ENCODE measurements at places on chromosomes 7 and 10. TPM values are rescaled to one million over a fixed set of nuclear protein-coding genes. Genes with fewer than 3 reads are reported as not detected.

Gene TAS2R5
- 1.5 TPM for total RNA-seq

- H3K27me3 ChIP-seq = peaks cover 31% of the 10 kb centered on the region
- no peak for DNase-seq
Observed at GRCh38 chr7:26608402-26608801, 256.0 kb downstream of the SKAP2 start.

Gene ACTR3C
- total RNA-seq = not detected

- H3K36me3 ChIP-seq = no peaks in the 10 kb centered on the region
- no peaks in the 10 kb centered on the region for H3K4me1 ChIP-seq
- no peak overlapping the region for H3K4me3 ChIP-seq
- no peak for DNase-seq
- H3K27ac ChIP-seq = no peak overlapping the region
Observed at GRCh38 chr7:26061678-26062603, 90.1 kb upstream of the NFE2L3 start.

Gene CDH23
- total RNA-seq = not detected

DNA sequence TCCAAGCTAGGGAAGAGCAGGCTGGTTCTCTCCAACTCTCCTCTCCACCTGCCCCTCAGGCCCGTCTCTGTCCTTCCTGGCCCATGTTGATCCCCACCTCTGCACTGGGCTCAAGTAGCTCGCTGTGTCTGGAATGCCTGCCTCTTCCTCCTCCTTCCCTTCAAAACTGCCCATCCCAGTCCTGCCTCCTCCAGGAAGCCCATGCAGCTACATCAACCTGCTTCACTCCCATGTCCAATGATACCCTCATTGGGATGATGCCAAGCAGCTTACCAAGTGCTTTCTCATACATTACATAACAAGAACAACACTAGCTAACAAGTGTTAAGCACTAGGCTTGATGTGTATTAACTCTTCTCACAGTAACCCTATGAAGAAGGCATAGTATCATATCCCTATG, 8.2 kb downstream of the ASB10 start:
- H3K27ac ChIP-seq = no peak overlapping the region
- no peak for DNase-seq
- H3K4me3 ChIP-seq = no peak overlapping the region
- no peaks in the 10 kb centered on the region for H3K36me3 ChIP-seq

- H3K27ac ChIP-seq = no peak overlapping the region
- DNase-seq = no peak
- peaks cover 3% of the 10 kb centered on the region for H3K36me3 ChIP-seq
- H3K4me1 ChIP-seq = peaks cover 24% of the 10 kb centered on the region
- H3K4me3 ChIP-seq = no peak overlapping the region
- peaks cover 3% of the 10 kb centered on the region for H3K27me3 ChIP-seq
Observed at GRCh38 chr10:15726042-15726441, 6.3 kb upstream of the ITGA8 start.

DNA sequence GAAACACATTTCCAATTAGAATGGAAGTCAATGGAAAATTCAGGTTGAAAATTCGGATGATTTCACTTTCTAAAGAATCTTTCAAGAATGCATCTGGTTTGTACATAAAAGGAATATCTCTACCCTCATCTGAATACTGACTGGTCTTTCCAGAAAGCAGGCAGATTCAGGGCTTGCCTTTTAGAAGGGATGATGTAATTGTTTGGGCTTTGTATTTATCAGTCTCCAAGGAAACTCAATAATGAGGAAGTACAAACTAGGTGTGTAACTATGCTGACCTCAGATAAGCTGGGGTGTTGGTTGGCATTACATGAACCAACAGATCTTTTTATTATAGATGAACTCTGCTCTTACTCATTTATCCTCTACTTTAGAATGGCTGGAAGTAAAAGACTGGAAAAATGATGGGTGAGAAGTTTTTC, 24.1 kb downstream of the PDLIM1 start:
- peak overlapping the region; percentile 74 for H3K27ac ChIP-seq
- DNase-seq = no peak
- no peaks in the 10 kb centered on the region for H3K27me3 ChIP-seq
- peaks cover 23% of the 10 kb centered on the region for H3K36me3 ChIP-seq
- no peak overlapping the region for H3K4me3 ChIP-seq

Gene ZNF804B
- total RNA-seq = not detected

Gene AKR1E2
- 4.9 TPM for total RNA-seq

- no peak overlapping the region for H3K4me3 ChIP-seq
- no peak for DNase-seq
- H3K27ac ChIP-seq = peak overlapping the region; percentile 36
- peaks cover 29% of the 10 kb centered on the region for H3K4me1 ChIP-seq
Observed at GRCh38 chr10:124646483-124647352, 97.5 kb downstream of the FAM53B start.

GRCh38 chr7:134625550-134625949, 21.1 kb upstream of the BPGM start:
- H3K4me3 ChIP-seq = no peak overlapping the region
- peaks cover 9% of the 10 kb centered on the region for H3K27me3 ChIP-seq
- no peak for DNase-seq
- peaks cover 6% of the 10 kb centered on the region for H3K4me1 ChIP-seq

Gene ECHDC3
- total RNA-seq = 5.7 TPM

GRCh38 chr7:101960985-101961708, 143.7 kb downstream of the CUX1 start:
- H3K4me3 ChIP-seq = no peak overlapping the region
- no peaks in the 10 kb centered on the region for H3K27me3 ChIP-seq
- H3K27ac ChIP-seq = no peak overlapping the region
- peaks cover 20% of the 10 kb centered on the region for H3K4me1 ChIP-seq

GRCh38 chr10:103600956-103601569, 107.6 kb downstream of the NEURL1 start:
- H3K36me3 ChIP-seq = peaks cover 13% of the 10 kb centered on the region
- no peaks in the 10 kb centered on the region for H3K27me3 ChIP-seq
- DNase-seq = no peak
- H3K4me3 ChIP-seq = no peak overlapping the region
- H3K4me1 ChIP-seq = peaks cover 9% of the 10 kb centered on the region
- no peak overlapping the region for H3K27ac ChIP-seq

DNA sequence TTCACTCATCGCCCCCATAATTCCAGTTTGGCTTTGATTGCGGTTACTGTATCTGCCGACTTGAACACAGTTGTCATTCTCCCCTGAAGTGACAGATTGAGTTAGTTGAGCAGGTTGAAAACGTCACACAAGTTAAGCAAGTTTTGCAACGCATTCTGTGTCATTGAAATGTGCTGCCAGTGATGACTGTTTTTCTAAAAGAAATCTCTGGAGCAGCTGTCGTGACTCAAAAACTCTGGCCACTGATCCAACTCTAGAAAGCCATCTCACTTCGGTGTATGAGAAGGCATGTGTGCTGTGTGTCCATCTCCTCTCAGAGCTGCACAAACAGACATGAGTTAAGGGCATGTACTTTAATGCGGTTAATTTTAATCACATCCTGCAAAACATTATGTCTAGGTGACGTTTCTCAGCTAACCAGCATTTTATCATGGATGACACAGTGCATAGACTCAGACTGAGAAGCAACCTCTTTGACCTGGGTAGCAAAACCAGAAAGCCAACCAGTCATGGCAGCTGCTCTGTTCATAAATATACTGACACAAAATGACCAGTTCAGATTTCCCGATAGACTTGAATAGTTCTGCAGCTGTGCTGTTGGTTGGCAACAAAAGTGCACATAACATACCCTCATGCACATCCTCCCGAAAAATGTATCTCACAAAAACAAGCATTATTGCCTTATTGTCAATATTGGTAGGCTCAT, 69.3 kb downstream of the CSTF2T start:
- no peak overlapping the region for H3K4me3 ChIP-seq
- H3K4me1 ChIP-seq = no peaks in the 10 kb centered on the region

DNA sequence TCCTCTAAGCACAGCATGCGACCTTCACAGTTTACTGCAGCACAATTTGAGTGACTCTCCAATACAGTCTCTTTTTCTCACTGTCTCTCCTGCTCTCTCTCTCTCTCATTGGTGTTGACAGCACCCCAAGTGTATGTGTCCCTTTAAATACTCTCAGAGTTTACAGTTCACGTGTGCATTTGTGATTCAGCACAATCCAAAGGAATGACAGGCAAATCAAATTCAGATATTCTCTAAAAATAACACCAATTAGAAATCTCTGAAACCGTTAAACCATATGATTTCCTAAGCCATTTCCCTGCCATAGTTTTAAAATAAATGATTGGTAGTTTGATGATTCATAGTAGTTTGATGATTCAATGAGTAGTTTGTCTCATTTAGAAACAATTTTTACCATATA, 104.0 kb upstream of the GAD2 start:
- no peaks in the 10 kb centered on the region for H3K36me3 ChIP-seq
- no peaks in the 10 kb centered on the region for H3K4me1 ChIP-seq
- H3K4me3 ChIP-seq = no peak overlapping the region
- DNase-seq = no peak

- peaks cover 31% of the 10 kb centered on the region for H3K4me1 ChIP-seq
- peaks cover 2% of the 10 kb centered on the region for H3K36me3 ChIP-seq
- H3K27me3 ChIP-seq = no peaks in the 10 kb centered on the region
- no peak overlapping the region for H3K4me3 ChIP-seq
Observed at GRCh38 chr10:4845766-4846165, 19.8 kb downstream of the AKR1E2 start.

Gene ACBD7
- total RNA-seq = 0.51 TPM

DNA sequence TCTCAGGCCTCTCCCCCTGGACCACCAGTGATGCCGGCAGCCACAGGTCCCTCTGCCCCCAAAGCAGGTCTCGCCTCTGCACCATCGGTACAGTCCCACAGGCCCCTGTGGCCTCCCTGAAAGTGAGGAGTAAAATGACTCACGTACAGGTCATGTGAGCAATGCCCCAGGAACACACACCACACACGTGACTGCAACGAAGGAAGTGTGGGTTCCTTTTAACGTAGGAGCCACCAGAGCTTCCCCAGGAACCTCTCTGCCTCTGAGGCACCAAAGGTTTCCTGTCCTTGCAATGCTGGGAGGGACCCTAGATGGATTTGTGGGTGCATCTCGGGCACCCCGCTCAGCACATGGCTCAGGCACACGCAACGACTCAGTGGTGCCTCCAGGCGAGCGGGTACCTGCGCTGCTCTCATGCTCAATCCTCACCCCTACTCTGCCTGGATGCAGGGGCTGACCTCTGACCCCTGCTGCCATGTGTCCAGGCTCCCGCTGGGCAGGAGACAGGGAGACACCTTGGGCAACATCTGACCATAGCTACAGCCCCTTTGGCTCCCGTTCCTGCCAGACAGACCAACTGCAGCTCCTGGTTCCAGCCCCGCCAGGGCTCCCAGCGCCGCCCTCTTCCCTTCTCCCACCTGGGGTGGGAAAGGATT, 120.7 kb downstream of the PRKAG2 start:
- no peaks in the 10 kb centered on the region for H3K27me3 ChIP-seq
- H3K4me1 ChIP-seq = peaks cover 68% of the 10 kb centered on the region
- no peak overlapping the region for H3K4me3 ChIP-seq
- H3K36me3 ChIP-seq = no peaks in the 10 kb centered on the region
- DNase-seq = peak; percentile 76

Gene CCDC146
- 3.0 TPM for total RNA-seq

Gene SFRP5
- 0.80 TPM for total RNA-seq

DNA sequence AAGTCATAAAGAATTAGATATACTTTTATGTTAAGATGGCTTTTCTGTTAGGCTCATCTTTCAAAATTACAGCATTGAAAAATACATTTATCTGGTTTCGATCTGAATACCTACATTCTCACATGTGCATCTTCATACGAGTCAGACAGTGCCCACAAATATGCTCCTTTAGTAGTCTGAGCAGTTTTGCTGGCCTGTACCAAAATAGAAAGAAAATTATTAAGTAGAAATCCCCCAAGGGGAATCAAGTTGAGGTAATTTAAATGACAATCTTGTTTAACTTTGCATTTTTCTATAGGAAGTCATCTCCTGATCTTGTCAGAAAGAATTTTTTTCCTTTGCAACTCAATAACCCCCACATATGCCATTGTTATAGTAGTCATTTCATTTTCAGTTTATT, 287.4 kb upstream of the SEMA3D start:
- H3K4me3 ChIP-seq = no peak overlapping the region
- no peaks in the 10 kb centered on the region for H3K36me3 ChIP-seq
- DNase-seq = no peak
- H3K4me1 ChIP-seq = peaks cover 28% of the 10 kb centered on the region

Gene OR2A42
- total RNA-seq = 0.12 TPM

Gene EPHA1
- not detected for total RNA-seq

DNA sequence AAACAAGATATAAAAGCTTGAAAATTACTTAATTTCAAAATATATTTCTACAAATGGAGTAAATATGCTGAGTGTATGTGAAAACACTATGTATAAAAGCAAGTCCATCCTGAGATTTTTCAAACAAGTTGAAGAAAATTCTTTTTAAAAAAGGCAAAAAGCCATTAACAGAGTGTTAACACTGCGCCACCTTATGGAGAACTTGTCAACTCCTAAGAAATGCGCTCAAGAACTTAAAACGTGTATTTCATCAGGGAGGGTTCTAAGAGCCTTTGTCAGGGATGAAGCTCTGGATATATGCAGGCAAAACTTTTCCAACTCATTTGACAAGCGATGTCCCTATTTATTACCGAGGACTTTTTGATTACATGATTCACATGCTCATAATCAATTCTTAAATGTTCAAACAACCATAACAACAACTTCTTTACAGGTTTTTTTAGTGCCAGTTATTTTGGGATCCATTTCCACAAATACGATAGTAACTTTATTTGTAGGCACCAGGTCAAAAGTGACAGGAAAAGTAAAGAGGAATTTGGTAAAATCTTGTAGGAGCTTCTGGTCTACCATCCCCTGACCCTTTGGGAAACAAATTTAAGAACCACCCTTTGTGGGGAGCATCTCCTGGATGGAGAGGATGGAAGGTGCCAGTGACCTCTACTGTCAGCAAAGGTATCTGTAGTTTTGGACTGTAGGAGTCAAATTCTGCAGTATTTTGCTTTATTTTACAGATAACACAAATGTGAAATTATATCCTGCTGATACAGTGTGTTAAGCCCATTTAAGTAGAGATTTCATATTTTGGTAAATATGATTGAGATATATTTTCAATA, 23.2 kb downstream of the CALCR start:
- H3K4me1 ChIP-seq = no peaks in the 10 kb centered on the region
- H3K36me3 ChIP-seq = no peaks in the 10 kb centered on the region
- H3K27me3 ChIP-seq = peaks cover 8% of the 10 kb centered on the region
- DNase-seq = no peak
- H3K4me3 ChIP-seq = no peak overlapping the region

- H3K27me3 ChIP-seq = peaks cover 11% of the 10 kb centered on the region
- no peaks in the 10 kb centered on the region for H3K36me3 ChIP-seq
- no peak overlapping the region for H3K27ac ChIP-seq
- peaks cover 3% of the 10 kb centered on the region for H3K4me1 ChIP-seq
- H3K4me3 ChIP-seq = no peak overlapping the region
- no peak for DNase-seq
Observed at GRCh38 chr7:34759477-34760125, 101.6 kb downstream of the NPSR1 start.

GRCh38 chr10:51000976-51001375, 73.3 kb upstream of the PRKG1 start:
- H3K4me3 ChIP-seq = peak overlapping the region; percentile 16
- H3K27ac ChIP-seq = peak overlapping the region; percentile 87
- H3K27me3 ChIP-seq = no peaks in the 10 kb centered on the region
- peaks cover 69% of the 10 kb centered on the region for H3K4me1 ChIP-seq

Gene ABCA13
- total RNA-seq = 0.07 TPM

GRCh38 chr10:10164848-10165247, 852.8 kb upstream of the CELF2 start:
- no peak overlapping the region for H3K4me3 ChIP-seq
- no peaks in the 10 kb centered on the region for H3K4me1 ChIP-seq
- no peak overlapping the region for H3K27ac ChIP-seq
- H3K27me3 ChIP-seq = peaks cover 4% of the 10 kb centered on the region
- no peak for DNase-seq

All from chondrocyte (in vitro differentiated cells).